Stimulated activated CD8-positive, alpha-beta memory T cell treated with anti-CD3 and anti-CD28 coated beads, Interleukin-4, amount 100 ng/mL, for 1 hour (primary cell): ENCODE measurements at places on chromosomes 13 and 19.
A peak's percentile ranks its signal among the peaks of the same experiment; 100 is the strongest.

DNA sequence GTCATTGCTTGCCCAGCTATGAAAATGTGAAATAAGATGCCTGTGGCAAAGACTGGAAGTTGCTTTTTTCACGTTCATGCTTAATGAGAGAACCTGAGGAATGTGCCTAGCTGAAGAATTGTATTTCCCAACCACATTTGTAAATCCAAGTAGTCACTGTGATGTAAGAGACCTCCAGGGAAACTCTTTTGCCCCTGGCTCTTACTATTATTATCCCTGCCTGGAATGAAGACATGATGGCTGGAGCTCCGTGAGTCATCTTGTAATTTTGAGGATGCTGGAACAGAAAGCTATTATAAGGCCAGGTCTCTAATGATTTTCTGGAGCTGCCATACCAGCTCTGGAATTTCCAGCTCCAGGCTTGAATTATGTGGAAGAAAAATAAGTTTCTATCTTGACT lies 894.3 kb downstream of the DIAPH3 start:
- DNase-seq: no peak

DNA sequence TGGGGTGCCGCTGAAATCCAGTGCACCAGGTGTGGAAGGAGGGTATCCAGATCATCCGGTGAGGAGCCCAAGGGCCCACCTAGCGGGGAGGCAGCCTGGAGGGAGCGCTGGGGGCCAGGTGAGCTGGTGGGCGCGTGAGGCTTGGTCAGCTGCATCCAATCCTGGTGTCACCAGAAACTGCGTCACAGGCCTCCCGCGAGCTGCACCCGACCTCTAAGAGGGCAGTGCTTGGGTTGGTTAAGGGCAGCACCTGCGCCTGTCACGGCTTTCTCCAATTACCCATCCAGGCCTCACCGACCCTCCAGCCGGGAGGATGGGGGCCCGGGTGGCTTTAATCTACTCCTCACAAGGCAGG lies 284 bp downstream of the RNF17 start:
- DNase-seq: no peak

DNA sequence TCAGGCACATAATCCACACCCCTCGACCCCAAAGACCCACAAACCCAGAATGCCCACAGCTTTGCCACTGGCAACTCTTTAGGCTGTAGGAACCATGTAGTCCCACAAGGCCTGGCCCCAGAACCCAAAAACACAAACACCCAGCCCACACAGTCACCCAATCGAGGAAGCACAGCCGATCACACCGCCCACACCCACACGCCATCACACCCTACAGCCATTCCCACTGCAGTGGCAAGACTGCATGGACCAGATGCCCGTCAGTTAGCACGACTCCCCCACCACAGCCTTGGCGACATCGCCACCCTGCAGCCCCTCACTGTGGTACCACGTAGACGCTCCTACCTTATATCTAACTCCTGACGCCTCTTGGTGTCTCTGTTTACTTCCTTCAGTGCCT lies 24.0 kb upstream of the MEIS3 start:
- DNase-seq: no peak

GRCh38 chr13:87331178-87331577 lies 340.0 kb upstream of the SLITRK5 start:
- no peak for DNase-seq

DNA sequence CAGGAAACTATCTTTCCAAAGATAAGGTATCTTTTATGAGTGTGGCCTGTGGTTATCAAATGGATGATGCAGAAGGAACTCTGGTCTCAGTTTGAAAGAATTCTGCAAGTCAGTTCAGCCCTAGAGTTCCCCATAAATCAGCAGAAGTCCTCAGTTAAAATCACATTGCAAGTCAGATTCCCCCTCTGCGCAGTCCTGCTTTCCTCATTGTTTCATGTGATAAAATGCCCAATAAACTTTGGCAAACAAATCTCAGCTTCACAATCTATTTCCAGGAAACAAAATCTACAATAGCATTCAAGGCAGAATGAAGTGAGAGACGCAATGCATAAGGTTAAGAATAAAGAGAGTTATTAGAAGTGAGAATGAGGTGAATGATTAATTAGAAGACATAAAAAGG lies 216.3 kb upstream of the KLHL1 start:
- DNase-seq: no peak

GRCh38 chr19:4715529-4716221 lies 8.0 kb downstream of the DPP9 start:
- no peak for DNase-seq

DNA sequence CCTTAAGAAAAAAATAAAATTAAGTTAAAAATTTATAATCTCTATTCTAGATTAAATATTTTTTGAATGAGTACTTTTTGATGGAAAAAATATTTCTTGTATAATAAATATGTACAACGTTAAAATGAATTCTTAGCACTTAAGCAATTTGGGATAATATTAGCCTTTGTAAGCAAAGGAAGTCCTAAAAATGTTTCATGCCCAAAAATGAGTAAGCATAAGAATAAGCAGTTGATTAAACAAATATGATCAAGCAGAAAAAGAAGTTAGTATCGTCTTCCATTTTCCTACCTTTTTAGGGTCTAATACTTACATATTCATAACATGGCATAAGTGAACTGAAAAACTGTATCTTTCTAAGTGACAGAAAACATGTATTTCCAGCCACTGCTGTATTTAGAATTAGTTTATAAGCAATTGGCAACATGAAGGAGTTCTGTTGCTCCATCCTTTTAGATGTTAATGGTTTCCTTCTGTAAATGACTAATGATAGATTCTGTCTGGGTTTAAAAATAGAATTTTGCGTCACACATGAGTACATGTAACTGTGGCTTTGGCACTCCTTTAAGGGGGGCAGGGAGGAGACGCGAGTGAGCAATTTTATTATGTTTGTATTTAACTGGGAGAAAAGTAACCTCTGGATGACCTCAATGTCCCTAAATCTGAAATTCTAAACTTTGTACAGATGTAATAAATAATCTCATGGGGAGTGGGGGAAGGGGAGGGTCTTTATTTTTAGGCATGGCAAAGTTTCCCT lies 237.4 kb downstream of the RGCC start:
- no peak for DNase-seq

- DNase-seq: no peak
Measured at GRCh38 chr19:38392707-38393308, 4.3 kb downstream of the SPRED3 start.

DNA sequence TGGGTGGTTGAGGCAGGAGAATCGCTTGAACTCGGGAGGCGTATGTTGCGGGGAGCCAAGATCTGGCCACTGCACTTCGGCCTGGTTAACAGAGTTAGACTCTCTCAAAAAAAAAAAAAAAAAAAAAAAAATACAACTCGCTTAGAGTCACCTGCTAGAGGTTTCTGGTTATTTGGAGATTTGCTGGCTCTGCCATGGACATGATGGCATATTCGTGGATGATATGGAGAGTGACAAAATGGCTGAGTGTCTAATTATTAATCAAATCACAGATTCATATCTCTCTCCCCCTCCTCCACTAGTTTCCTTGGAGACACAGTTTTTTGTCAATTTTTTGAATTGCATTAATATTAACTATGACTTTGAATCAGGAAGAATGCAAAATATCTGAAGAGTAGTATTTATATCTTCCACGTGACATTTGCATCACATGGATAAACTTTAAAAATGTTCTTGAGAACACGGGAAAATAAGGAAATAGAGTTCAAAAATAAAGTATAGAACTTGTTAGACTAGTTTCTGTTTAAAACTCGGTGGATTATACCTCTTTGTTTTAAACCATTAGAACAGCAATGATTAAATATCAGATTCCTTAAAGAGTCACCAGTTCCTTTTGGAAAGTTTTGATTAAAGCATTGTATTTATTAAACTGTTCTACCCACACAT lies 47.8 kb downstream of the KLF5 start:
- DNase-seq: no peak

- no peak for DNase-seq
Measured at GRCh38 chr13:112443995-112444311, 67.8 kb downstream of the SPACA7 start.

DNA sequence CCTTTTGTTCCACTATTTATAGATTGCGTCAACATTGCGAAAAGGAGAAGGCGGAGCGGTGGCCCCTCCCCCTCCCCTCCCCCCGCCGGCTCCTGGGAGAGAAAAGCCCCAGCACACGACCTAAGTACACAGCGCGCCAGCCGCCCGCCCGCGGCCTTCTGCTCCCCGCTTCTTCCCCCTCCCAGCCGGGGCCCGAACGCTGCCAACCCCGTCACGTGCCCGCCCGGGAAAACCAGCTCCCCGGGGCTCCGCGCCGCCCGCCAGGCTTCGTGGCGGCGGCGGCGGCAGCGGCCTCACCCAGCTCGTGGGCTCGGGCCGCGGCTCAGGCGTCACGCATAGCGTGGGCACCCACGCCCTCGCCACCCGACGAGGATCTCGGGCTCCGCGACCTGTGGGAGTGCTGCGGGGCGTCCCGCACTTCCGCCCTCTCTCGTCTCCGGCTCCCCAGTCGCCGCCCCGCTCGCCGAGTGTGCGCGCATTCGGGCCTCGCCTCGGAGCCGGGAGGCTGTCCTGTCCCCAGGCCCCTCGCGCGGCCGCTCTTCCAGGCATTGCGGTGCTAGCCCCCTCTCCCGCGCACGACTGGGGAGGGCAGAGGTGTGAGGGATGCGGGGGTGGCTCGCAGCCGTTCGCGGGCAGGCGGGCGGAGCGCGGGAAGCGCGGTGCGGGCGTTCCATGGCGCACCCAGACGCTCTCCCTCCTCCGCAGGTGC lies 110.5 kb downstream of the KCNRG start:
- peak; percentile 64 for DNase-seq

- no peak for DNase-seq
Measured at GRCh38 chr19:40960062-40960685, 30.9 kb upstream of the CYP2B6 start.

GRCh38 chr19:55651236-55651635 lies 3.2 kb downstream of the CCDC106 start:
- no peak for DNase-seq

DNA sequence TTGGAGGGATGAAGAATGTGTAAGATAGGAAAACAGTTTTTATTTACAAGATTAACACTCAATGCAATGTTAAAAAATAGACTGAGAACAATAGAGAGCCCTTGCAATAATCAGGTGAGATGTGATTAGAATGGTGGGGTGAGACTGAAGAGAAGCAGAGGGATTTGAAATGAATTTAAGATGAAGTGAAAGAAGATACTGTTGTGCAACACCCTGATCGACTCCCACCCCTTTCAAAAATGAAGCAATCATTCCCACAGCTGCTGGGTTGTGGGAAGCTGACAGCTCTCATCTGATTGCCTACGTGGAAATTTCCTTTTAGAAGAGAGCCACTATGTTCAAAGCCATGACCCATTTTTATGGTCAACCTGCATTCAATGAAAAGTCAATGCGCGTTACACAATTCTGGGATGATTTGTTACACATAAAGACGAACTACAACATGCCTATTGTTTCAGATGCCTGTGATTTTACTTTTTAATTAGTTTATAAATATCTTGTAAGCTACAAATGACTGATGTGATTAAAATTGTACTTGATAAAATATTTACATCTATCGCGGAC lies 1374.8 kb downstream of the PCDH9 start:
- DNase-seq: no peak

GRCh38 chr13:103140001-103140671 lies 73.9 kb upstream of the SLC10A2 start:
- DNase-seq: no peak
